ENCODE measurements at places on chromosomes 2 and 18.

DNA sequence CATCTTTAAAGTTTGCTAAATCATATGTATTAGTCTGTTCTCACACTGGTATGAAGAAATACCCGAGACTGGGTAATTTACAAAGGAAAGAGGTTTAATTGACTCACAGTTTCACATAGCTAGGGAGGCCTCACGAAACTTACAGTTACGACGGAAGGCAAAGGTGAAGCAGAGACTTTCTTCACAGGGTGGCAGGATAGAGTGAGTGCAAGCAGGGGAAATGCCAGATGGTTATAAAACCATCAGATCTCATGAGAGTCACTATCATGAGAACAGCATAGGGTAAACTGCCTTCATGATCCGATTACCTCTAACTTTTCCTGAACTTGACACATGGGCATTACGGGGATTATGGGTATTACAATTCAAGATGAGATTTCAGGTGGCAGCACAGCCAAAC is 1075.2 kb upstream of the NRXN1 start:
- DNase-seq, result no peak

GRCh38 chr2:65647249-65647842 is 214.9 kb upstream of the SPRED2 start:
- DNase-seq, result no peak

GRCh38 chr2:121075006-121075551 is 209.9 kb downstream of the TFCP2L1 start:
- DNase-seq, result peak; percentile 96

- DNase-seq, result no peak
Observed at GRCh38 chr2:221602938-221603337, 30.8 kb upstream of the EPHA4 start.

- no peak for DNase-seq
Observed at GRCh38 chr2:166882851-166883250, 5.4 kb upstream of the XIRP2 start.

DNA sequence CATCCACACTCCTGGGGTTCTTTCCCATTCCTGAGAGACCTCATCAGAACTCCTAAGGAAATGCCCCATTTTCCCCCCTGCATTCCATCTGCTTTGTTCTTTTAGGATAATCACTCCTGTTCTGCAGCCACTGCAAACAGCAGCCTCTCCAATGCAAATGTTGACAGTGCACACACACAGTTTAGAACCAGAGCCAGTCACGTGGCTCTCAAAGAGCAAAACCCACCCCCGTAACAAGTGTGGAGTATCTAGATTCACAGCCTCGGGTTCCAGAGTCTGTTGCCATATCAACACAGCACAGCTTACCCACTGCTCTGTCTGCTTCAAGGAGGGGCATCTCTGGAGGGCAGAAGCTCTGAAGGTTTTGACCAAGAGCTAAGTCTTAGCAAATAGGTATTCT is 180.0 kb downstream of the NAPG start:
- DNase-seq, result no peak
